ENCODE measurements at places on chromosomes 5 and 9.

GRCh38 chr5:9222054-9222976, 323.6 kb downstream of the SEMA5A start:
- DNase-seq = no peak

- DNase-seq = no peak
These were observed 4.0 kb upstream of the PTPDC1 start for GRCh38 chr9:94080249-94080648.

DNA sequence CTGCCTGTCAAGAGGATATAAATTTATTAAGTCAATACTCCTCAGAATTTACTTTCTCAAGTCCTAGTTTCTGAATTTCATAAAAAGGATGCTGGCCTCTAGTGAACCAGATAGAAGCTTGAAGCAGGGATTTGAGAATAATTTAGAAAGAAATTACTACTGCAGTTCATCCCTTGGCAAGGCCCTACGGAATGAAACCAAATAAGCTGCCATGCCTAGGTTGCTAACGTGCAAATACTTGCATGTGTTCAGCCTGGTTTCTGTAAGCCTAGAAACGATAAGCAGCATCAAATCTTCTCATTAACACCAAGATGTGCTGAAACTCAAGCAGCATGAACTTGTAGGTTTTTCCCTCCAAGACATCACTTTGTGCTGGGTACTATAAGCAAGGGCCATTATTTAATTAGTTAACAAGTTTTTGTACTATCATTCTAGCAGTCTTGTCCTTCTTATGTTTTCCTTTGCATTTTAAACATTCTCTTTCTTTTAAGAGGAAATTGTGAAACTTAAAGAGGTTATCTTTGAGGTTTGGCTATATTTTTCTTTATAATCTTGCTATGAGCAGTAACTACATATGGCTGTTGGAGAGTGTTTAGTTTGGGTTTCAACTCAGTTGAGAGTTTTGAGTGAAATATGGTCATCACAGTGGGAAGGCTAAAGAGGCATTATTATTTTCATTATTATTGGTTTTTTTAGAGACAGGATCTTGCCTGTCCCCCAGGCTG, 71.8 kb downstream of the ADAMTSL1 start:
- no peak for DNase-seq

- no peak for DNase-seq
These were observed 94.5 kb downstream of the CFAP90 start for GRCh38 chr5:7756453-7756852.

GRCh38 chr9:130201974-130202373, 29.8 kb downstream of the NCS1 start:
- no peak for DNase-seq

GRCh38 chr9:35537913-35538312, 48.0 kb downstream of the RUSC2 start:
- DNase-seq = no peak

DNA sequence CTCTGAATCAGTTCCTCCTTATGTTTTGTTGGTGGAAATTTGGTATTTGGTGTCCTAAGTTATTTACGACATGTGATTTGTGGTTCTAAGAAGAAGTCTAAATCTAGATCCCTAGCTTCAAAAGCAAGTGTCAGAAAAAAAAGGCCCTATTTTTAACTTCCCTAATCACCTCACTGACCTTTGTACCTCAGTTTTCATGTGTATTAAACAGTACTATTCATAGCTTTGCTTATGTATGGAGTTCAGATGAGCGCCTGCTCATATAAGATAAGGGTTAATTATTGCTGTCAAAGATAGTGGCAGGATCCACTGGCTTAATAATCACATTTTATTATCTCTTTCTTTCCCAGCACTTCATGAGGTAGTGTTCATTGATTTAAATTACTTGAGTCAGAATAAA, 318.2 kb downstream of the PARP8 start:
- DNase-seq = no peak

DNA sequence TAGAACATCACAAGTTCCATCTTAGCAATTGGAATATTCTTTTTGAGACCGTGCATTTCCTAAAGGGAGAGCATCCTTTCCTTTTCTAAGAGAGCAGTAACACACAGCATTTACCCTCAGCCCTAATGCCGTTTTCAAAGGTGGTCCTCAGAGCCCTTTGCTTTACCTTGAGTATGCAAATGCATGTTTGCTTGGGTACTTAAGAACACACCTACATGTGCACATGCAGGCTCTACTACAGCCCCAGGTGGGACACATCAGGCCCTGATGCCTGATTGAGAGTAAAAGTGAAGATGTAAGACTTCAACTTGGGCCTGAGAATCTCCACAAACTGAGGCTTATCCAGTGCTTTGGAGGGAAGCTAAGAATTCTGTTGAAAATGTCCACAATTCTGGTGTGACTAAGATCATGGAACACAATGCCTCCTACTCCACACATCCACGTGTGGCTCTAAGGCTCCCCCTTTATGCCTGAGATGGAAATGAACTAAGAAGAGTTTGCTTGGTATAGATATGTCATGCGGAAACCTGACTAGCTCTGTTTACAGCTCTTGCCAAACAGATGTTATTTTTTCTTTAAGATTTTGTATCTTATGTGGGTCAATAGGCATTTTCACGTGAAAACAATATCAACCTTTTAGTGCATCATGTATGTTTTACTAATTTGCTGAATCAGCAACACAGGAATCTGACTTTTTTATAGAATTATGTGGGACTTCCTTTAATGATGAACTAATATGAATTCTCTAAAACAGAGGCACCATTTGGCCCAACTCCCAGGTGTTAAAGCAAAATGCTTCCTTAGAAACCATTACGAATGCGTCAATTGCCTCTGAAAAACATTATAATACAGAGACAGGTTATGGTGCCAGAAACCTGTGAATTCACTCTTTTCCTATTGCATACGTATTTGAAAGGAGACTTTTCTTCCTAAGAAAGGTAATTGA, 48.9 kb upstream of the SLC2A8 start:
- no peak for DNase-seq

- DNase-seq = no peak
These were observed at the start of gene PCDHA3 for GRCh38 chr5:140800816-140801493. Gene PCDHA3 (plus strand): TSS chr5:140801057.

DNA sequence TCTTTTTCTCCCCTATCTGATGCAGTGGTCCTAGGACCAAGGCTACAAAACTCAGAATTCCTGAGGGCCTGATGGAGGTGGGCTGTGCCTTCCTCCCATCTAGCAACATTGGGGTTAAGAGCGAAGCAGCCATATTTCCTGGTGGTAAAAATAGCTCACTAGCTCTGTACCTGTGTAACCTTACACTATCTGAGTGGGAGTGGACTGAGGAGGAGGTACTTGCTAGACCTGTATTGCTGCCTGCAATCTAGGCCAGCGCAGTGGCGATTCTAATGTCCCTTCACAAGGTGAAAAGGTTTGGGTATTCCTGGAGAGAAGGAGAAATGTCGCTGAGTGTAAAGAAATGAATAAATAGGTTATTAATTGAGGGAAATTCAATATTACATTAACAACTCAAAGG, 80.2 kb upstream of the LIFR start:
- DNase-seq = no peak
